Right lung (tissue), 10 donors: ENCODE measurements at places on chromosomes 2 and 18.

DNA sequence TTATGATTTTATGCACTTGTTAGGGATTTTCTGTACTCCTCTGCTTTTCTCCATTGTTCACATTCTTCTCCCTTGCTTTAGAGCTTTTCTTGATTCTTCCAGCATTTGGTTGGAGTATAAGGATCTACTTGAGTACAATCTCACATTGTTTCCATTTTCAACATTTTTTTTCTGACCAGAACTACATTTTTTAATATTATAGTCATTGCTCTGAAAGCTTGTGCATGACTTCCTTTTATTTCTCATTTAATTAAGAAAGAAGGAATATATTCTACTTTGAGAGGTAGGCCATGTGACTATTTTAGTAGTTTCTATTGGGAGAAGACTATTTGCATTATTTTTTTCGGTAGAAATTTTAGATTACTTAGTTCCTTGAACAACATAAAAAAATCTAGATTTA is 200.4 kb downstream of the TMEM247 start:
- no peak for DNase-seq

DNA sequence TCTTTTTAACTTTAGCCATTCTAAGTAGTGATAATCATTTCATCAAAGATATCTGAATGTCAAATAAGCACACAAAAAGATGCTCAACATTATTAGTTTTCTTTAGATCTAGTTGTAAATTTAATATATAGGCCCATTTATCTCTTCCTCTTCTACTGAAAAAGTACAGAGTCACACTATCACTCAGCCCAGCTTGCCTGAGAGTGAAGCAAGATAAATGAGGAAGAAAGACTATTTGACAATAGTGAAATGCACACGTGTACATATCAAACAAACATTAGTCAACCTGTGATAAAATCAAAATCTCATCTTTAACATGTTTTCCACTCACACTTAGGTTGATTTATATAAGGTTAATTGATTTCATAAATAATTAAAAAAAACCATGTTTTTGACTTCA is 83.5 kb upstream of the CCDC195 start:
- DNase-seq: no peak

DNA sequence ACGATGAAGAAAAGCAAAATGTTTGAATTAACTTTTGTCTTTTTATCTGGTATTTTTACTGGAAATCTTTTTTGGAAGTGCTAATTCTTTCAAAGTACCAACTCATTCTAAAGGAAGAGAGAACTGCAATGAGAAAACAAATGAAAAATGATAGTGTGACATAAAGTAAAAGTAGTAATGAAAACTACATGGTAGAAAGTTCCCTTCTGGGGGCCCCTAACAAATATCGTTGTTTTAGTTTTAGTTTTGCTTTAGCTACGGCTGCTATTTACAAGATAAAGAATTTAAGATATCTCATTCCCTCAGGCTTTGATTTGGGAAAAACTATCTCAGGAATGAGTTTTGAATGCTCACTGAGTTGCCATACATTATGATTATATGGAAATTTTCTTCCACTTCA is 161.4 kb downstream of the XIRP2 start:
- no peak for DNase-seq

GRCh38 chr2:16079637-16080036 is 139.3 kb downstream of the MYCN start:
- DNase-seq: no peak

DNA sequence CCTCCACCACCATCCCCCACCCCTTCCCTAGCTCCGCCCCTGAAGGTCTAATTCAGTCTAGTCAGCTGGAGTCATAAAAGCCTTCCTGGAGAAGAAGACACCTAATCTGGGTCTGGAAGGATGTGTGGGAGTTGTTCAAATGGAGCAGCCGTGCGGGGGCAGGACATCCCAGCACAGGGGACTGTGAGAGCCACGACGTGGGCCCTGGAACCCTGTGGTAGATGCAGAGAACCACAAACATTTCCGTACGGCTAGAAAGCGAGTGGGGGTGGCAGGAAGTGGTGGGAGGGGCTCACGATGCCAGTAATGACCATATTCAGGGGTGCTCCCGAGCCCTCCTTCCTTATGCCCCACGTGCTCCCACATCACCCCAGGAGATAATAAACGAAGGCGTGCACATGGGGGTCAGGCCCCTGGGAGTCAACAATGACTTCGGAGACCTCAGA is 20.9 kb upstream of the COL6A3 start:
- DNase-seq: no peak

DNA sequence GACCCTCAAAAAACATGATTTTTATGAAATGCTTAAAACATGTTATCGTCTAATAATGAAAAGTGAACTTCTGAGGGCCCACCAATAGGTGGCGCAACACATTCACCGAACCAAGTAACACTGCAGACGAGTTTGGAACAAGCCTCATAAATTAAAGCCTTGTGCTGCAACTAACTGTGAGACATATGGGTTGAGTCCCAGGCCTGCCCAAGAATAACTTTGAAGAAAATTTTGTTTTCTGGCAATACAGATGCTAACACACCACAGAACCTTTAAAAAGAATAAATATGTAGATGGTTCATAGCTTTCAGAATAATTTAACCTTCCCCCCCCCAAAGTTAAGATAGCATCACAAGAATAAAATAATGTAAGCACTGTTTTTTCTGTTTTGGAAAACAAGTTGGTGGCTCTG is 285.9 kb downstream of the RNF144A start:
- DNase-seq: peak; percentile 51

DNA sequence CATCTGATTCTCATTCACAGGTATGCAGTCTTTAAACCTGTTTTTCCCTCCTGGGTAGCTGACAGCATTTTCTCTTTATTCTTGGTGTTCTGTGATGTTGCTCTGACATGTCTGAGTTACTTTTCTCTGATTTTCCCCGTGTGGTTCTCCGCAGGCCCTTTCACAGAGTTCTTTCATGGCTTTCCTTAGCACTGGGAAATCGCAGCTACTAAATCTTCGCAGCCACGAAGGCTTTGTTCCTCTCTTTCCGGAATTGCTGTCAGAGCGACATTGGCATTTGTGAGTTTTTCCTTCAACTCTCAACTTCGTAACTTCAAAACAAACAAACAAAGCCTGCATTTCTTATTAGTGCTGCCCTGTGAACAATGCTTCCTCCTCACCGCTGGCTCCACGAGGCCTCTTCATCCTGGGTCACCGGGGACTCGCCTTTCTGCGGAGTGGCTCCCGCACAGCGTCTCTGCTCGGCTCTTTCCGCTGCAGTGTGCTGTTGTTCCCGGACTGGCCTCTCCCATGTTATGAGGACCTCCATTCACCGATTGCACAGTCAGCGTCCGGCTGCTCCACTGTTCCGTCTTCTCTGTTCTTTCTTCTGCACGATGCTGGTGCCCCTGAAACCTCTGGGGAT is 16.1 kb downstream of the COLEC11 start:
- DNase-seq: no peak

DNA sequence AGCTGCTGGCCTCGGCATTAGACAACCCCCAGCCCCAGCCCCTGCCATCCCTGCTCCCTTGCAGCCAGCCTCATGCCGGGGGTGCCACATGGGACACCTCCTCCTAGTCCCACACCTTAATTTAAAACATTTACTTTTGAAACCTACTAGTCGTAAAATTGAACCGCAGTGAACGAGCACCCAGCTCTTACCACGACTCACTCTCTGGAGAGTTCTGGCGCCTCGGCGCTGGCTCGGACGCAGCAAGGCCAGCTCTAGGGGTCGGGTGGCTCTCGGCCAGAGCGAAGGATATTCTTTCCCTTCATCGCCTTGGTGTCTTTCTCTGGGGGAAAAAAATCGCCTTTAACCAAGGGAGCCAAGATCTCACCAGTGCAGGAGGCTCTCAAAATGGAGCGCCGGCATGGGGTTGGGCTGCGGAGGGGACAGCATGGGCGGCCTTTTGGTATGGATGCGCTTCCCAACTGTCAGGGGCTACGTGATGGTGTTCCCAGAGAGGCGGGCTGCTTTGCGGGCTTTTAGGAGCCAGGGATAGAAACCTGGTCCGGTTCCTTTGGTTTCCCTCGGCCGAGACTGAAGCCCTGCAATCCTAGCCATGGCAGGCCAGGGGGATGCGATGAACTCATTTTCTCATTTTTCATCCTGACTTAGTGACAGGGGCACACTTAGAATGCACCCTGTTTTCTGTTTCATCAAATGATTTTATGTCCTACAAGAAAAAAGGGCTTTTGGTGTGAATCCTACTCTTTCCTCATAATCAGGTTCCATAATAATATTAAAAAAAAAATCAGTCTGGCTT is 2.0 kb downstream of the HPCAL1 start:
- no peak for DNase-seq

- DNase-seq: no peak
These were observed 152.2 kb upstream of the THSD7B start for GRCh38 chr2:136613096-136613495.

- no peak for DNase-seq
These were observed 34.0 kb downstream of the LOXHD1 start for GRCh38 chr18:46622999-46623398.

DNA sequence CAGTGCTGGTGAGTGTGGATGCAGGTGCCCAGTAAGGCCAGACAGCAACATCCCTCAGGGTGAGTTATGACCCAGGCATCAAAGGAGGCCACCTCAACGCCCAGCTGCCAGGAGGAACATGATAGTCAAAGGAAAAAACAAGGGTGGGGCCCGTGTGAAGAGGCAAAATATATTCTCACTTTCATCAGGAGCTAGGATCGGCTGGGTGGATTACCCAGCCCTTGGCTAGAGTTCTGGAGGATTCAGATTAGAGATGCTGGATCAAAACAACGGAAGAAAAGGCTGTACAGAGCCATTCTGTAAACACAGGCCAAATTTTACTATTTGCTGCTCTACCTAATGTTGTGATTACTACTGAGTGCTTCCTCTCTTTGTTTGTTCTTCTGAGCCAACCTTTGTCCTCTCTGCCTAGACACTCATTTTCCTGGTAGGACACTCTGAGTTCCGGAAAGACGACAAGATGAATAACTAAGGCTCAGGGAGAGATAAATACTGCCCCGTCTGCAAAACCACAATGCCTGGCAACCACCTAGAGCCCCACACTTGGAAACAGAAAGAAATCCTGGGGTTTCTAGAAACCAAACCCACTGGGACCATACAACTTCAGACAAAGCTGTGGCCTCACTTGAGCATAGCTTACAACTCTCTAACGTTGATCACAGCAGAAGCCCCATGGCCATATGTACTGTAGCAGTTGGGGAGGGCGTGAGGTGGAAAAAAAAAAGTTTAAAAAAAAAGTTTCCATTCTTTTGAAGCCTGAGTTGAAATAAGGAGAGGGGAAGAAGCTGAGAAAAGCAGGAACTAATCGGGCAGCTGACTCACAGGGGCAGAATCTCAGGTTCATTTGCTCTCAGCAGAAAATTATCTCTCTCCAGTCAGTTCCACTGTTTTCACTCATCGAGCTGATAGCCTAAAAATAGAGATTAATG is 17.8 kb upstream of the PMAIP1 start:
- DNase-seq: no peak

GRCh38 chr2:25566694-25567093 is 106.7 kb downstream of the DTNB start:
- DNase-seq: no peak

GRCh38 chr2:96112501-96113366 is 3.6 kb downstream of the ADRA2B start:
- DNase-seq: no peak

DNA sequence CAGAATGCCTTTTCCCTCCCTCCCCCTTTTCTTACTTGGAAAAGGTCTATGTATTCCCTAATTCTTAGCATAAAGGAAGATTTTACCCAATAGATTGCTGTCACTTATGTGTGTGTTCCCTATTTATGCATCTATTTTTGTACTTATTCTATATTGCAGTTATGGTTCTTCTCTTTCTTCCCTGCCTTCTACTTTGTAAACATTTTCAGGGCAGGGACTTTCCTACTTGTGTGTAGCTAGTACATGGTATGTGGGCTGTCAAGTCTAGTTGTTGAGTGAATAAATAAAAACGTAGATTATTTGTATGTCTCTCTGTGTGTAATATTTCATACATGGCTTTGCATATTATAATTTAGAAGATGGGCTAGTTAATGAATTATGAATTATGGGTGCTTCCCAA is 45.3 kb downstream of the PSMD14 start:
- no peak for DNase-seq

DNA sequence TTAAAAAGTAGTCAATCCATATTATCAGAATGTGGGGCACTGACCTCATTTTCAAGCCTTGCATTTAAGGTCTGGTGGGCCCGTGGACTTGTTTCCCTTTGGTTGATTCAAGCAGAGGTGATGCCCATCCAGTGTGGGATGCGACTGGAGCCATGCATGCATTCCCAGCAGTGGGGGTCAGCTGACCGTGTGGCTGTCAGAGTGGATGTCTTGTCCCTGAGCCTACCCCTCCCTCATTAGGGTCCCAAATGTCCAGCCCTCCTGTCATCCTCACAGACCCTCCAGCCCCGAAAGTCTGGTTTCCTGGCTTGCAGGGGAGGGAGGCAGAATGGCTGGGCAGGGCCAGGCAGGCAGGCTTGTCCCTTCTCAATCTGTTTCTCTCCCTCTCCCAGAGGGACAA is 67.3 kb upstream of the SH3RF3 start:
- DNase-seq: no peak

GRCh38 chr2:192145496-192145895 is 49.2 kb downstream of the TMEFF2 start:
- no peak for DNase-seq

GRCh38 chr2:186443851-186444250 is 42.2 kb upstream of the ZC3H15 start:
- DNase-seq: no peak

DNA sequence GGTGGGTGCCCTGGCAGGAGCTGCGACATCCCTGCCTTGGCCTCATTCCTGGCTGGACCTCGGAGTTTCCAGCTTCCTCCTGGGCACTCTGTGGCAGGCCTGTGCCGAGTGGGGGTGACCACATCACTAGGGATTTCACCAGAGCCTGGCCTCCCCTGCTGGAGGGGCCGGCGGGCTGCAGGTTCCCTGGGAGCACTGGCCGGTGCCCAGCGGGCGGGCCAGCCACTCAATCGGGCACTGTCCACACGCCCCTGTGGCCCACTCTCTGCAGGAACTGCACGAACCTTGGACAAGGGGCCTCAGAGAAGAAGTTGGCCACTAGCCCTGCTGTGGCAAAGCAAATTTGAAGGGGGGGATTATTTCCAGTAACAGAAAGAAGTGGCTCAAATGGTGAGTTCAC is 110.7 kb upstream of the APCDD1 start:
- no peak for DNase-seq

DNA sequence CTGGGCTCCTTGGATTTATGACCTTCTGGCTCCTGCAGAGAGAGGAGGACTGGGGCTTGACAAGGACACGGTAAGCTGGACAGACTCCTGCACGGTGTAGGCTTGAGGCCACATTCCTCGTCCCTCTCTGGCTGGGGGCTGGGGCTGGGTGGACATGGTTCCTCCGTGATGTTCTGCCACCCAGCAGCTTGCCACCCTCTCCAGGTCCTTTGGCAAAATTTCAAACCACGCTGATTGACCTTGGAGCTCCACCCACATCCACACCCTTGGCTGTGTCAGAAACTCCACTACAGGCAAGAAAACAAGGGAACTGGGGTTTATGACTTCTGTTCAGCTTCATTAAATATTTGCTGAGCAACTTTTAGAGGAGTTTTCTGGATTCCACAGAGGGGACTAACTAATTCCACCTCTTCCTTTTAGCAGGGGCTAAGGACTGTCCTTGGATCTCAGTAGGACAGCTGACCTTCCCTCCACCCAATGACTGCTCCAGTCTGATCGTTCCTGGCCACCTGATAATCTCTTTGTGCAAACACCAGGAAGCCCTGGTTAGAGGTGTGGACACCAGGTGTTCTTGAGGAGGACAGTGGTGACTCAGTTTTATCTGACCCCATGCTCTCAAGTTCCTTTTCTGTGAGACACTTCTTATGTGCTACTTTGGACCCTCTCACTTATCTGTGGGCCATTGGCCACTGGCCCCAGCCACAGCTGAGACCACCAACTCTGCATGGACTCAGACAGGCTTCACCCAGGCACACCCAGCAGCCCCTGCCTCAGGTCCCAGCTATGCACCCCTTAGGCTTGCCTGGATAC is 29.3 kb downstream of the GPR55 start:
- no peak for DNase-seq
